Fibroblast of lung (primary cell): ENCODE measurements at places on chromosomes 11 and 22. TPM values are rescaled to one million over a fixed set of nuclear protein-coding genes. Genes with fewer than 3 reads are reported as not detected.

GRCh38 chr22:48071828-48072227 is 1309.4 kb downstream of the TBC1D22A start:
- DNase-seq: no peak
- H3K4me1 ChIP-seq: no peaks in the 10 kb centered on the region
- H3K27ac ChIP-seq: no peak overlapping the region

DNA sequence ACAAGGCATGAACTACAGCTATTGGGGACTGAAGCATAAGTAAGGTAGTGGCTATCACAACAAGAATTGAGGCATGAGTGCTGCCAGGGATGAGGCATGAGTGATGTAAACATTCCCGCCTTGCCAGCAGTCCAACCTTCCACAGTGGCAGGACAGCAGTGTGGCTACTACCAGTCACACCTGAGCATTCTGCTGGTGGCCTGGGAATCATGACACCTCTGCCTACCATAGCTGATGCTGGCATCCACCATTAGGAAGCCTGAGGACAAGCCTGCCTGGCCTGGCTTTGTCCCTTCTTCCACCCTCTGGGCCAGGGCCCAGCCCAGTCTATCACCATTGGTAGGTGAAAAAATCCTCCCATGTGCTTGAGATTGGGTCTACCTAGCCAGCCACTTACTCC is 712.8 kb upstream of the CCDC90B start:
- no peak overlapping the region for H3K27ac ChIP-seq
- H3K4me3 ChIP-seq: no peak overlapping the region
- H3K27me3 ChIP-seq: no peaks in the 10 kb centered on the region
- DNase-seq: no peak
- no peaks in the 10 kb centered on the region for H3K4me1 ChIP-seq

DNA sequence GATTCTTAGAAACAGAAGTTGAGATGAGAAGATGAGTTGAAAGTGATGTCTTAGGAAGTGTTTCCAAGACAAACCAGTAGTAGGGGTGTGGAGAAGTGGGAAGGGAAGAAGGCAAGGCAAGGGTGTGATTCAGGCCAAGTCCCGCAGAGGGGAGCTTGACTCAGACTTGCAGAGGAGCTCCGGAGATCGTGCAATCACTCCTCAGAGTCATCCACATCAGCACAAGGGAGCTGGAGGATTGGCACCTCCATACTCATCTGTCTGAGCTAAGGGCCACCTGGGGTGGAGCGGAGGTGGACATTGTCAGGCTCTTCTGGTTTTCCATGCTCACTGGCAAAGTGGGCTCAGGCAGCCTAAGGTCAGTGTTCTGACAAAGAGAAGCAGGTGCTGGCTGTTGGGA is 44.4 kb downstream of the CHRDL2 start:
- H3K27ac ChIP-seq: no peak overlapping the region
- H3K36me3 ChIP-seq: no peaks in the 10 kb centered on the region
- peaks cover 9% of the 10 kb centered on the region for H3K4me1 ChIP-seq
- no peaks in the 10 kb centered on the region for H3K27me3 ChIP-seq

- no peaks in the 10 kb centered on the region for H3K27me3 ChIP-seq
- H3K36me3 ChIP-seq: no peaks in the 10 kb centered on the region
- no peak overlapping the region for H3K4me3 ChIP-seq
Observed at GRCh38 chr11:71078482-71078881, 173.9 kb downstream of the SHANK2 start.

YPEL4 gene
- total RNA-seq: 1.5 and 2.3 TPM in 2 replicates

- peaks cover 8% of the 10 kb centered on the region for H3K36me3 ChIP-seq
- H3K27me3 ChIP-seq: no peaks in the 10 kb centered on the region
- no peaks in the 10 kb centered on the region for H3K4me1 ChIP-seq
Observed at GRCh38 chr22:20058989-20059770, 20.9 kb upstream of the DGCR8 start.

SMC1B gene
- not detected in 2 replicates for total RNA-seq

DNA sequence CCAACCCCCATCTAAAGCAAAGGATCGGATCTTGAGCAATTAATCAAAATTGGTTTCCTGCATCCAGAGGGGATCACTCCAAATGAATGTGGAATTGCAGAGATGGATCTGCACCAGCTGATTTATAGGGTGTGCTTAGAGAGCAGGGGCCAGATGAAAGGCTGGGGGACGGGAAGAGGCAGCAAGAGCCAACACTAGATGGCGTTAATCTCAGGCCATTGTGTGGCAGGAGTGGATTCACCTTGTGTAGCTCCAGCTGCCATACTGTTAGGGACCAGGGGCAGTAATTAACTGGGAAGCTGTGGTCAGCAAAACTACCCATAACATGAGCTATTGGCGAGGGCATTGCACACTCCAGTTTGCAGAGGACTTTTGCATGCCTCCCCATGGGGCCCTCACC is 35.6 kb downstream of the SERPINH1 start:
- H3K4me1 ChIP-seq: no peaks in the 10 kb centered on the region
- H3K4me3 ChIP-seq: no peak overlapping the region
- peaks cover 15% of the 10 kb centered on the region for H3K27me3 ChIP-seq
- H3K36me3 ChIP-seq: no peaks in the 10 kb centered on the region
- H3K27ac ChIP-seq: no peak overlapping the region
- no peak for DNase-seq

DNA sequence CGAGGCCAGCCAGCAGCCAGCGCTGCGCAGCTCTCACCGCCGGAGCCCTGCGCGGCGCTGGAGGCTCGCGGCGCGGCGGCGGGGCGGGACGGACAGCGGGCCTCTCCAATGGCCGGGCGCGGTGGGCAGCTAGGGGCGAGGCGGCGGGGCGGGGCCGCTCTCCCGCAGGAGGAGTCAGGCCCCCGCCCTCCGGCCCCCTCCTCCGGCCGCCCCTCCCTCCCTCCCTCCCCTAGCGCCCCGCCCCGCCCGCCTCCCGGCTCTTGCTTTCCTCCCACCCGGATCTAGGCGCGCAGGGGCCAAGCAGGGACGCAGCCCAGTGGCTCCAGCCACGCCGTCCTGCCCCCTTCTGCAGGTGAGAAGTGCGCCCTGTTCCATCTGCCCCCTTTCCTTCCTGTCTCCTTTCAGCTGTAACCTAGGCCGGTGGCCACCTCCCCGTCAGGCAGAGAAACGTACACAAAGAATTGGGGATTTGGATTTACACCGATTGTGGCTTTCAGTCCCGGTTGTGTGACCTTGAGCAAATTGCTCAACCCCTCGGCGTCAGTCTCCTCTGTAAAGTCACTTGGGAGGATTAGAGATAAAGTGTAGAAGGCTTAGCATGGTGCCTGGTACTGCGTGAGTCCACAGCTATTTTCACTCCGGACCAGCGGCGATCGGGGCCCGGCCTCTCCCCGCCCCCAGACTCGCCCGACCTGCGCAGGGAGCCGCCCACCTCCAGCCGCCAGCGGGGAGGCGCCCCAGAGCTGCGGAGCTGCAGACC is at the start of gene FZD4:
Gene FZD4 (minus strand): TSS at position 35 of the 760 bp plus-strand sequence. CDS start 310 bp downstream, outside the sequence.
- peaks cover 7% of the 10 kb centered on the region for H3K4me1 ChIP-seq
- no peaks in the 10 kb centered on the region for H3K27me3 ChIP-seq
- H3K36me3 ChIP-seq: peaks cover 4% of the 10 kb centered on the region

APOL5 gene
- not detected in 2 replicates for total RNA-seq

MLC1 gene
- total RNA-seq: under 0.01 TPM in 2 replicates
